ENCODE measurements at places on chromosomes 6 and 20.

GRCh38 chr6:133769463-133769862, 119.5 kb upstream of the TCF21 start:
- H3K4me3 ChIP-seq, result no peak overlapping the region
- no peaks in the 10 kb centered on the region for H3K36me3 ChIP-seq
- H3K27ac ChIP-seq, result no peak overlapping the region
- no peak for DNase-seq

DNA sequence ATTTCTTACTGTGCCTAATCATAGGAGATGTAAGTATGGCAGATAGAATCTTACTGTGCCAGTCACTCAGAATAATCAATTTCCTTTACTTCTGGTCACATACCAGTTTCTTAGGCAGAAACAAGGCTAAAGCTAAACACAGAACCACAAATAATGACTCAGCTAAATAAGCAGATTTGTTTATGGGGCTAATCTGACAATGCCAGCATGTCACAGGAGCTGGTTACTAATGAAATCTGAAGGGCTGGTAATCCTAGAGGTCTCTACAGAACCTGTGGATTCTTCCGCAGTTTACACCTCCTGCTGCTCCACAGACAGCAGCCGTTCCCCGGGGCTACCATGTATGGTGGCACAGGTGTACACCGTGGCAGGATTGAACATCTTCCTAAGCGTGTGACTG, 80.8 kb downstream of the LYRM4 start:
- DNase-seq, result no peak
- H3K36me3 ChIP-seq, result no peaks in the 10 kb centered on the region
- peaks cover 13% of the 10 kb centered on the region for H3K4me1 ChIP-seq
- no peak overlapping the region for H3K4me3 ChIP-seq
- no peaks in the 10 kb centered on the region for H3K27me3 ChIP-seq
- H3K27ac ChIP-seq, result no peak overlapping the region

GRCh38 chr20:58374906-58375758, 13.9 kb upstream of the VAPB start:
- DNase-seq, result no peak
- no peaks in the 10 kb centered on the region for H3K4me1 ChIP-seq
- no peaks in the 10 kb centered on the region for H3K27me3 ChIP-seq
- no peaks in the 10 kb centered on the region for H3K36me3 ChIP-seq
- no peak overlapping the region for H3K27ac ChIP-seq
- H3K4me3 ChIP-seq, result no peak overlapping the region

- H3K4me3 ChIP-seq, result no peak overlapping the region
- no peaks in the 10 kb centered on the region for H3K36me3 ChIP-seq
- no peak for DNase-seq
- H3K27ac ChIP-seq, result no peak overlapping the region
- H3K27me3 ChIP-seq, result no peaks in the 10 kb centered on the region
These were observed 8.5 kb upstream of the CST11 start for GRCh38 chr20:23461180-23461579.

DNA sequence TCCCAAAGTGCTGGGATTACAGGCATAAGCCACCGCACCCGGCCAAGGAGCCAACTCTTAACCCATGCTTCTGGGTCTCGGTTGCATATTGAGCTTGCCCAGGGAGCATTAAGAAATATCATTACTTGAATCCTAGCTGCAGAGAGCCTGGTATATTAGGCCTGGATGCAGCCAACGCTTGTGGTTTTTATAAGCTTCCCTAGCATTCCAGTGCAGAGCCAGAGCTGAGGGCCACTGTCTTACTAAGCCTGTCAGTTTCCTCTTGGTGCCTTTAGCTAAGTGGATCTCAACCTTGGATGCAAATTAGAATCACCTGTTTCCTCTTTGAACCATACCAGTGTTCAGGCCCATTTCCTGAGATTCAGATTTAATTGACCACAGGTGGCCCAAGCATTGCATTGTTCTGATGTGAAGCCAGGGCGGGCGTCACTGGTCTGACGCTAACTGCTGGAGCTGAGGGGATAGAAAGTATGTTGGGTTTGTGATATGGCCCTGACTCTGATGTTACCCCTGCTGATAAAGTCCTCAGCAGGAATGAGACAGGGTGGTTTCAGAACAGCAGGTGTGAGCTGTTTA, 76.3 kb downstream of the BTBD3 start:
- peak; percentile 97 for DNase-seq
- no peaks in the 10 kb centered on the region for H3K27me3 ChIP-seq
- peaks cover 22% of the 10 kb centered on the region for H3K4me1 ChIP-seq
- no peak overlapping the region for H3K4me3 ChIP-seq
- peak overlapping the region; percentile 98 for H3K27ac ChIP-seq

DNA sequence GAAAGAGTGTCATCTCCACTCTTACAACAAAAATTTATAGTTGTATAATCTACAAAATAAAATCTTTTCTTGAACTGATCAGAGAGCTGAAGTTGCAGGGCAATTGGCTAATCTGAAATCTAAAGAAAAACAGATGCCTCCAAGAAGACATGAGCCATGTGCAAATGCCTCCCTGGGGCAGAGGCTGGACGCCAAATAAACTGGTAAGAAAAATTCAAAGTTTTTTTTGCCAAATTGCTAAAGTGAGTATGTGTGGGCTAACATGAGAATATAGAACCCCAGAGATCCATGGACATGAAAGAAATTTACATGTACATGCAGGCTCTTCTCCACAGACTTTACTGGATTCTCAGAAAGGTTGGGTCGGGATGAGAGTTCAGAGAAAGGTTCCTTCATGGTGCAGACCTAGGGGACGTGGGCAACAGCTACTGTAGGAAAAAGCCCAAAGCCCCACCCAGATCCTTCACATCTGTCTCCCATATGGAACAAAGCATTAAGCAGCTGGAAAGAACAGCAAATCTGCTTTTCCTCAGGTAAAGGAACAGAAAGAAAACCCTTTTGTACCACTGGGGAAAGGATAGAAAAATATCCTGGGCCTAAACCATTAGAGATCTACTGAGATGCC, 90.5 kb upstream of the SIRPG start:
- no peak overlapping the region for H3K27ac ChIP-seq
- no peak overlapping the region for H3K4me3 ChIP-seq
- no peak for DNase-seq

DNA sequence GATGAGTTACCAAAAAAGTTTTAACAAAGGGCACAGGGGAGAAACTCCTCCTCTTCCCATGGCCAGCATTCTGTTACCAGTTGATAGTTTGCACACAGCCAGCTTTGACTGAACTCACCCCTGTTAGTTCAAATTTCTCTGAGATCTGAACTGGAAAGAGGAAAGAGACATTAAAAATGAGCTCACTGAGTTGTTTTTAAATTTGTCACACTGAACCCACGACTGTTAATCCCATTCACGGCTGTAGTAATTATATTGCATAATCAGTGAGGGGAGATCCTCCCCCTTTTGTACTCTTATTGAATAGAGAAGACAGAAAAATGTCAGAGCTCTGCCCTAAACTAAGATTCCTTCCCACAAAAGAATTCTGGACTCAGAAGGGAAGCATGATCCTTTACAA, 17.5 kb upstream of the DSP start:
- no peaks in the 10 kb centered on the region for H3K36me3 ChIP-seq
- no peak overlapping the region for H3K27ac ChIP-seq
- H3K4me1 ChIP-seq, result no peaks in the 10 kb centered on the region
- no peak overlapping the region for H3K4me3 ChIP-seq
- no peak for DNase-seq

- no peak overlapping the region for H3K27ac ChIP-seq
- no peaks in the 10 kb centered on the region for H3K4me1 ChIP-seq
- no peak for DNase-seq
- no peaks in the 10 kb centered on the region for H3K27me3 ChIP-seq
- H3K4me3 ChIP-seq, result no peak overlapping the region
These were observed 26.8 kb upstream of the ASF1A start for GRCh38 chr6:118867181-118867580.
